ENCODE measurements at places on chromosomes 2 and 18.

- no peak for DNase-seq
Measured at GRCh38 chr2:146579147-146579930, 1265.5 kb upstream of the ACVR2A start.

DNA sequence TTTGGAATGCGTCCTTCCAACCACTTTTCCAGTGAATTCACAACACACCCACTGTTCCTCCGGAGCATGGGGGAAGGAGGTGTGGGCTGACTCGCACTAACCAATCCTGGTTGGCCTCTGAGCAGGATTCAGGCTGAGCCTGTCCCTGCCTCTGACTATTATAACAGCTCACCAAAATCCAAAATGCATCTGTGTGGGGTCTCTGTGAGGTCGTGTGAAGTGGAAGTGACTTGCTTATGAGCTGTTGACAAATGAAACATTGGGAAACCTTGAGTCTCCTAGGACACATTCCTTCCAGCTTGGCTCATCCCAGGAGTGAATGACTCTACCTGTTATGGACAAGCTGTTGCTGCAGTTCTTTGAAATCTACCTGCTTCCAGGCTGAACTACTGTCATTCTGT lies 1.5 kb downstream of the CIDEA start:
- no peak for DNase-seq

GRCh38 chr2:168180914-168181313 lies 66.5 kb downstream of the STK39 start:
- no peak for DNase-seq

DNA sequence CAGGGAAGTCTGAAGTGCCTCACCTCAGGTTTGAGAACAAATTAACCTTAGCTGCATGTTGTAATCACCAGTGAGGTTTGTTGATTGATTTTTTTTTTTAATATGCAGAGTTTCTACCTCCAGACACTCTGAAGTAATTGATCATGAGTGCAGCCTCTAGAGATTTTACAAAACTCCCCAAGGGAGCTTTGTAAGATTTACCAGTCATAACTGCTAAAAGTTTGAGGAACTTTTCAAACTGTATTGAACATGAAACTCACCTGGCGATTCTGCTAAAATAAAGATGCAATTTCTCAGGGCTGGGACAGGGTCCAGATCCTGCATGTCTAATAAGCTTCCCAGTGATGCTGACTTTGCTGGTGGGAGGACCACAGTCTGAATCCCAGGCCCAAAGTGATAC lies 339.6 kb upstream of the DCC start:
- no peak for DNase-seq

GRCh38 chr2:163364736-163365135 lies 371.1 kb downstream of the FIGN start:
- no peak for DNase-seq

- DNase-seq, result no peak
Measured at GRCh38 chr2:65030476-65031332, 25.5 kb upstream of the CEP68 start.

- DNase-seq, result no peak
Measured at GRCh38 chr2:216299588-216299987, 72.7 kb downstream of the MARCHF4 start.

DNA sequence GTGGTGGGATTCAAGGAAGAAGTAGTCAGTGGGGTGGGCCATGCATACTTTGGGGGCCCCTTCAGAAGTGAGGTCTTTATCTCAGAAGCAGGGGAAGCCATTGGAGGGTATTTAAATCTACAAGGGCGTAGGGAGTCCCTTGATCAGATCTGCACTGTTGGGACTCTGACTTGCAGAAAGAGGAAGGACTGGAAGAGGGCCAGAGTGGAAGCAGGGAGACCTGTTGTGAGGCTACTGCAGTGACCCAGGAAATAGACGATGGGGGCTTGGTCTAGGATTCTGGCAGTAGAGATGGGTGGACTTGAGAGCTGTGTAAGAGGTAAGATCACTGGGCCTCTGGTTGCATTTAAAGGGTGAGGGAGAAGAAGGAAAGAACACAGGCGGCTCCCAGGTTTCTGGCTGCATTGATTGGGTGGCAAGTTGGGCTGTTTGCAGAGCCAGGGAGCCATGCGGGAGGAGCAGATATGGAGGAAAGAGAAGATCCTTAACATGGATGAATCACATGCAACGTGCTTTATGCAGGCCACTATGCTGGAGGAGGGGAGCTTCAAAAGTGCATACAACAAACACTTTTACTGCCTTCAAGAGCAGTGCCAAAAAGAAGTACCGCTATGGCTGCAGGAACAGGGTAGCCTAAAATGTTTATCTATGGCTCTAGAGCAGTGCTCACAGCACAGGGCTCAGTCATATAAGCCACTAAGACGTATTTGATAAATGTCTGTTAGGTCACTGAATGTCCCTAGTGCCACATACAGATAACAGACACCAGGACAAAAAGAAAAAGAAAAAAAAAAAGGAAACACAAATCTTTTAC lies 2.3 kb downstream of the SFXN5 start:
- DNase-seq, result peak; percentile 54

DNA sequence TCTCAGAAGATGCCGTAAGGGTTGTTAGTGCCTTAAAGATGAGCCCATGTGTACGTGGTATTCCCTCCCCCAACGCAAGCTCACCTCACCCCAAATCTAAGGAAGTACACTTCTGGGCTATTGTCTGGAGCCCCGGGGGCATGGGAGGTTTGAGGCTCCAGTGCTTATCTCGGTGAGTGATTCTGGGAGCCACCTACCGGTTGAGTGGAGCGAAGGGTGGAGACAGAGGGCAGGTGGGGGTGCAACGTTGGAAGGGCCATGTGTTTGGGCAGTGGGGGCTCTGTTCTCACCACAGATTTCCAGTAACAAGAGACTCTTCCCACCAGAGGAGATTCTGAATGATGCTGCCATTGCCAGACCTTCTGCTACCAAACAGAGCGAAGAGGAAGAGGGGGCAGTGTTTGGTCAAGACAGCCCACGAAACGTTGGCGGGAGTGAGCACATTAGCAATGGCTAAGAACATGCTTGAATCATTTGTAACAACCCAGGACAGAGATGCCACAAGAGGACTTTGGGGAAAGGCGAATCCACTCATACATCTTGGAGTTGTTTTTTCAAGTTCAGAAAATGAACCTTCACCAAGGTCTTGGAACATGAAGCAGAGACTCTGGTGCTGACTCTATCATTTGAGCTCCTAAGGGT lies 38.7 kb downstream of the TWIST2 start:
- DNase-seq, result no peak

DNA sequence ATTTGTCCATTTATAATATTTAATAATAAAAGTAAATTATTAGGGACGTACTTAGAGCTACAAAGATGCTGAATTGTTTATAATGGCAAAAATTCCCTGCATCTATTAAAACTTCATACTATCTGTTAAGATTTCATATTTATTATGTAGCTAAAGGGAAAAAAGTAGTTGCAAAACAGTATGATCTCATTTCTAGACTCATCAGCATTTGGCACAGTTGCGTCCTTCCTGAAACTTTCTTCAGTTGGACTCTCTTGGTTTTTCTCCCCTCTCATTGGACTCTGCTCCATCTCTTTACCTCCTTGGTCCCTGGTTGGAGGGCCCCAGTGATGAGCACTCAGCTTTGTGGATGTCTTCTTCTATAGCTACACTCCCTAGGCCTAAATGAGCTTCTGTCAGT lies 99.6 kb downstream of the TMEM247 start:
- DNase-seq, result no peak

Measured in hematopoietic multipotent progenitor cell treated with erythropoietin and hydrocortisone succinate and interleukin-3 and kit ligand, for 15 days (in vitro differentiated cells).